ENCODE measurements at places on chromosomes 4 and X.

DNA sequence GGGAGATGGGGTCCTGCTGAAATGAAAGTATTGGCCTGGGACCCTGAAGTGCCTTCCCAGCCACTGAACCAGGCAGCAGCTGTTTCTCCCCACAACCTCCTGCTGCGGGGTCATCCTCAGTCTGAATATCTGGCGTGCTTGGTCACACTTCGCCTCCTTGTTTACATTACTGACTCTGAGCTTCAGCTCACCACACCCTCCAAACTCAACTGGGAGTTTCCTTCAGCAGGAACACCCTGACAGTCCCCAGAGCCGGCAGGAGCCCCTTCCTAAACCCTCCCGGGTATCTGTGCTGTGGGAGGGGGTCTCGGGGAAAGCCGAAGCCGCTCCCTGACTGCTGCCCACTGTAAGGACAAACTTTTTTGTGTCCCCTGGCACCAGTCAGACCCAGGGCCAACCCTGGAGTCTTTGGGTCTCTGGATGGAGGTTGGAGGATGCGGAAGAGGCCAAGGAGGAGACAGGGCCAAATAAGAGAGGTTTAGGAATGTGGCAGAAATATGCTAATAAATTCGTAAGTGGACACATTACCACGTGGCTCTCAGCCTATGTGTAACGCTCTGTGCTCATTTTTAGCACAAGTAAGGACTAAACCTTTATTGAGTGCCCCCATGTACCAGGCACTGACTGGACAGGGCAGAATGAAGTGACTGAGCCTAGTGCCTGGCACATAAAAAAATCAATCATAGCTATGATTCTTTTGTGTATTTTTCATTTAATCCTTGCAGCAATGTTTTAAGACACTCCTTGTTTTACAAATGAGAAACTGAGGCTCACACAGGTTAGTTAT, 20.7 kb downstream of the FHDC1 start:
- DNase-seq, result no peak

DNA sequence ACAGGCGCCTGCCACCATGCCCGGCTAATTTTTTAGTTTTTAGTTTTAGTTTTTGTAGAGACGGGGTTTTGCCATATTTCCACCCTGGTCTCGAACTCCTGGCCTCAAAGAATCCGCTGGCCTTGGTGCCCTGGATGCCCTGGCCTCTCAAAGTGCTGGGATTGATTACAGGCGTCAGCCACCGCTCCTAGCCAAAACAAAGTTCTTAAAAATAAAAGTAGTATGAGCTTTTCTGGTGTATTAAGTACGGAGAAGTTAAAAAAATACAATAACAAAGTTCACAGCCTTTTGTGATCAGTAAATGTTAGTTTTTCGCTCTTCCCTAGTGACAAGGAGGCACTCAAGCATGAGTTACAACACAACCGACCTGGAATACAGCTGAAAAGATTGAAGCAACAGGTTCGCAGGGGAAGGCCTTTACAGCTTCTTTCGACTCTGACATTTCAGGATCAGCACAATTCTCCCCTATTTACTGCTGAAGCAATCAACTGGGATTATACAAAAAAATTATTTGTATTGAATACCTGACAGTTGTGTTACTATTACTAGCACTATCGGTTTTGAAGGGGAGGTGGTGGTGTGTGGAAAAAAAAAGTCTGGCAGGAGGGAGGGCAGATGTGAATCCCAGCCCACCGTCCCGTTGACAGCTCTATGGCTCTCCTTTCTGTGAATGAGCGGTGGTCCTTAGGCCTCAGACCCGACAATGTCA, 893 bp upstream of the METAP1 start:
- DNase-seq, result no peak

GRCh38 chrX:54066841-54067240, 22.6 kb upstream of the PHF8 start:
- DNase-seq, result no peak

DNA sequence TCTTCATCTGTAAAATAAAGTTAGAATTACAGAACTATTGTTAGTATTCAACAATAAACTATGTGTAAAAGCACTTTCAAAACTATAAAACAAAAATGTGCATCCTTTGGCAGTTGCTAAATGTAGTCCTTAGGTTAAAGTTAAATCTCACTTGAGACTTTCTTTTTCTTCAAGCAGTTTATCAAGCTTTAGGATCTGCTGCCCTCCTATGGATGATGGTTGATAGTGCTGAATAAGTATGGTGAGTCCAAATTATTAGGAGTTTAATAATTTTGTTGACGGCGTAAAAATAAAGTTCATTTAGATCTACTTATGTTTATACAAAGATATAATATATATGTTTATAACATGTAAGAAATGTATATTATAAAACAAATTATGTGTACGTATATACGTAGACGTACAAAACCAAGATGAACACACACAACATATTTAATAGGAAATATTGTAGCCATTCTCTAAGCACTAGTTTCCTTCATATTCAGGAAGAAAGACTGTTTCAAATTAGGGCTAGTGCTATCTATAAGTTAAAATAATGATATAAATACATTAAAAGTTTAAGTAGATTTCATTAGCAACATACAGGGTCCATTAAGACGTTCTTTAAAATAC, 22.3 kb downstream of the UGT2A2 start:
- DNase-seq, result no peak

GRCh38 chr4:128858879-128859671, 49.6 kb downstream of the JADE1 start:
- DNase-seq, result no peak

DNA sequence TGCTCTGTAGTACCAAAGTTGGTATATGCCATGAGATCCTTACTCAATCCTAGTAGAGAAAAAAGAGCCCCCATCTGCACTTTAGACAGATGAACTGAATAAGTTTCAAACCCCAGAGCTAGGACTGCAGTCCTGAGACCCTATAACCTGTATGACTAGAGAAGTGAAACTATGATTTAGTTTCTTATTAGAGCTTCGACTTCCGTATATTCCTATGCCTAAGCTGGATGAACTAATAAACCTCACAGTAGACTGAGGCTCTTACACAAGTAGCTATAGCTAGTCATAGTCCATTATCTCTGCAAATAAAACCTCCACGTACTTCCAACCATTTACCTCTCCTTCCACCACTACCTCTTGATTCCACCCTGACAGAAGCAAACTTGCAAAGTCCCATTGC, 6.3 kb upstream of the OTUD4 start:
- no peak for DNase-seq

- no peak for DNase-seq
Observed at GRCh38 chr4:107888237-107888636, 43.1 kb upstream of the CYP2U1 start.

DNA sequence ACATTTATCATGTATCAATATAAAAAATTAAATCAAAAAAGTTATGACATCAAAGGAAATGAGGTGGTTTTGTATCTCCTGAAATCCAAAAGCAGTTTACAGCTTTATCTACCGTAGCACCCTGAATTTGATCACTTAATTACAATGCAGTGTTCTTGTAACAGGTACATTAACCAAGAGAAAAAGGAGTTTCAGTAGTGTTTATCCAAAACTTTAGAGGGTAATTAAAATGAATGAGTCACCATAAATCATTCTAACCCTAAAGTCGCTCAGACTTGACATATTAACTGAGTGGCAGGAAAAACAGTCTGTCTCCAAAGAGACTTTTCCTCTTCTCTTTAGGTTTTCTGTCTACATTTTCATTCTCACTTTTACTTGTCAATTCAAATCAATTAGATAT, 907.6 kb upstream of the EPHA5 start:
- DNase-seq, result no peak

GRCh38 chrX:104567506-104567905, 1.5 kb downstream of the IL1RAPL2 start:
- DNase-seq, result no peak

- no peak for DNase-seq
Observed at GRCh38 chr4:47913861-47914219, 543 bp downstream of the NFXL1 start.

- no peak for DNase-seq
Observed at GRCh38 chrX:17689971-17690409, 47.3 kb upstream of the SCML1 start.

GRCh38 chrX:53412446-53412845, 10.0 kb downstream of the SMC1A start:
- DNase-seq, result no peak

DNA sequence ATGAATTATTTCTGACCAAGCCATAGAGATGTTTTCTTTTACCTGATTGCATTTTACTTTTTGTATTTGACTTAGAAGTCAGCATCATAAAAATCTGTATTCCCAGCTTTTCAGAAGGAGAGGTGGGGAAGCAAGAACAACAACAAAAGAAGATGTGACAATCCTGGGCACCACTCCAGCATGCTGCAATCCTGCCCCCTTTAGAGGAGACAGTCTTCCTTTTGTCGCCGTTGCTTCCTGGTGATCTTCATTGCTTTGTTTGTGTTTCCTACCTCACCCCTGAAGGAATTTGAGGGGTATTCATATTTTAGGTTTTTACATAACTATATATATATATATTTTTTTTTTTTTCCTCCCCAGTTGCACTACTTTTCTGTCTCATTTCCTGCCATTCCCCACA, 3.7 kb downstream of the QRFPR start:
- DNase-seq, result no peak

GRCh38 chr4:180169394-180169793, 2073.8 kb upstream of the TENM3 start:
- no peak for DNase-seq

DNA sequence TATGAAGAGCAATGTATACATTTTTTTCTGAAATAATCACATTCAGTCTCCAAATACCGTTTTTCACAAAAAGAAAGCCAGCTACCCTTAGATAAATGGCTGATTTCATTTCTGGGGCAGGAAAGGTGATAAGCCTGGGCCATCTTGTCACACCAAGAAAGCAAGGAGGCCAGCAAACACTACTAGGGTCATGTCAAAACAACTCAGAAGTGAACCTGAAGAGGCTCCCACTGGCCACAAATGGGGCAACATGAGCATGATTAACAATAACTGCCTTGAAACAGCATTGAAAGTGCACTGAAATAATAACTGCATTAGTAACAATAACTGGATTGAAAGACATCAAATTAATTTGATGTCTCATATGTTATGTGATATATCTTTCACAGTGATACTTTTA, 39.3 kb downstream of the SH3KBP1 start:
- no peak for DNase-seq

GRCh38 chr4:183984566-183984965, 79.5 kb downstream of the STOX2 start:
- DNase-seq, result no peak

GRCh38 chr4:83251447-83251830, 33.2 kb downstream of the COQ2 start:
- DNase-seq, result no peak

GRCh38 chr4:8553991-8554405, 26.2 kb upstream of the GPR78 start:
- no peak for DNase-seq

DNA sequence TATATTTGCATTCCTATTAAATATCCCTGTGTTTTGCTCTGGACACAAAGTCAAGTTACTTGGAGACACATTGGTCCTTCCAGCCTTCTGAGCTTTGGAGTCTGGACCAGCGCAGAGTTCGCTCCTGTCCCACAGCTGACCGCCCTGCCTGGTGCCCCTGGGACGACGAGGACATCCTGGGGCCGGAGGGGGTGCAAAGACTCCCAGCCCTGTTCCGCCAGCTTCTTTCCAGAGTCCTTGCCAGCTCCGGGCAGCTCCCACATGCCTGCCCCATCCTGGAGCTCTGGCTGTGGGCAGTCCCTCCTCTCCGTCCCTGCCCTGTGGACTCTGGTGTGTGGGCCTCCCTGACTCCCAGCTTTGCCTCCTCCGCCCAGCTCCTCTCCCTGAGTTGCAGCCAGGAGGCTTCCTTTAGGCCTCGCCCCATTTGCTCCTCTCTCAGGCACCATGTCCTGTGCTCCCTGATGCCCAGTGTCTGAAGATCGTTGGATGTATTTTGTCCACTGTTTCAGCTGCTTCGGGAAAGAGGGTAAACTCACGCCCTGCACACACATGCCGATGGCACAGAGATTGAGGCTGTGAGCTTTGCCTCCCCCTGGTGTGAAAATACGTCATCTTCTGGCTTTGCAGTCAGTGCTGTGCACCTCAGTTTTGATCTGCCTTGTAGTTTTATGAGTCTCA, 4.9 kb upstream of the PCGF3 start:
- no peak for DNase-seq

DNA sequence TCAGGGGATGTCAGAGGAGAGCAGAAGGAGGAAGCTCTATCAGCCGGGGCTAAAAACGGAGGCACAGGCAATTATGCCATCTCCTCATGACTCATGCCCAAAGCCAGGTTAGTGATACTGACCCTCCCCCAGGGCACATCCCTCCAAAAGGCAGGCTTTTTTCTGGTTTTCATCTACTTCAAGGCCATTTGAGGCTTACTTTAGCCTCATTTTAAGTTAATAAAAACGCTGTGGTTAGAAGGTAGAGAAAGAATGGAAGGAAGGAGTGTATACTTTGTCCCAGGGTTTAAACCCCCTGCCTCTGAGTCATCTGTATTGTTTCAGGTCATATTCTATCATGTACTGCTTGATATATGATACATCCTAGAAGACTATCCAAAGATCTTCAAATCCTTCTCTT, 89.7 kb upstream of the NDP start:
- DNase-seq, result no peak

DNA sequence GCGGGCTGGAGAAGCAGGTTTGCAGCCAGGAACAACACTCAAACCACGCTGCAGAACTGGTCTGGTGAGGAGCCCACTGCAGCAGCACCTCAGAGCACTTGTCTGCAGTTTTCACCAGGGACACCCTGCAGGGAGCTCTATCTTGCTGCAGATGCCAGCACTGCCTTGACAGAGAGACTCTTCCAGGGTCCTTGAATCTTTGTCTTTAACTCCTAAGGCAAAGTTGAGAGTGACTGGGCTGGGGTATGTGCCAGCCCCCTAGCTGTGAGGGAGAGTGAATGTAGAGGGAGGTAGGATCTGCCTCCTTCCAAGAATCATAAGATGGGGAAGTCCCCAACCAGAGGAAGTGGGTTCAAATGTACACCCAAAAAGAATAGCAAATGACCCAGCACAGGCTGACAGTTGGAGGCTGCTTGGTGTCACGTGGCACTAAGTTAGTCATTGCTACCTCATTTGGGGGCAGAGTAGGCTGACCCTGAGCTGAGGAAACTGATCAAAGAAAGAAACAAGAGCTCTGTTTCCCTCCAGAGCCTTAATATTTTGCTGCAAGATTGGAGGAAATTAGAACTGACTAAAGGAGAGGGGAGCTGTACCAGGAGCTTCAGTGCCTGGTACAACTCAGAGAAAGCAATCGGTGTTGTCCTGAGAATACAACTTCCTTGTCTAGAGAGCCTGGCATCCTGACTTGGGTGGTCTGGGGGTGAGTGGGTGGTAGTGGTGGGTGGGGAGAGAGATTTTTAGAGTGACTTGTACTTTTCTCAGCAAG, 28.2 kb upstream of the HUWE1 start:
- no peak for DNase-seq

- DNase-seq, result no peak
Observed at GRCh38 chrX:2628751-2629315, 62.3 kb upstream of the CD99 start.

DNA sequence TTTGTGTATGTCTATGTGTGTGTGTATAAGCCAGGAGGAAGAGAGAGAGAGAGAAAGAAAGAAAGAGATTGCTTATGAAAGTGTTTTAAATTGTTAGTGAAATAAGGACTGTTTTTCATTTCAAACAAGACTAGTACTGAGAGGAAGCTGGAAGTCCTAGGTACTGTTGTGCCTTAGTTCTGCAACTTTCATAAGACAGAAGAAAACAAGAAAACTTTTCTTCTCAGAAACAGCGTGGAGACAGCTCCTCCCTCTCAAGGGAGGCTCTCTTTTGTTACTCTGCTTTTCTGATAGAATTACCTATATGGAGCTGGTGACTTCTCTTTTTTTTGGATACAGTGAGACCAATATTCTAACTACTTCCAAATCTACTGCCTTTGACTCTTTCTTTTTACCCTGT, 62.5 kb downstream of the BANK1 start:
- no peak for DNase-seq
